ENCODE measurements at places on chromosomes 12 and 14. TPM values are rescaled to one million over a fixed set of nuclear protein-coding genes. Genes with fewer than 3 reads are reported as not detected.

DNA sequence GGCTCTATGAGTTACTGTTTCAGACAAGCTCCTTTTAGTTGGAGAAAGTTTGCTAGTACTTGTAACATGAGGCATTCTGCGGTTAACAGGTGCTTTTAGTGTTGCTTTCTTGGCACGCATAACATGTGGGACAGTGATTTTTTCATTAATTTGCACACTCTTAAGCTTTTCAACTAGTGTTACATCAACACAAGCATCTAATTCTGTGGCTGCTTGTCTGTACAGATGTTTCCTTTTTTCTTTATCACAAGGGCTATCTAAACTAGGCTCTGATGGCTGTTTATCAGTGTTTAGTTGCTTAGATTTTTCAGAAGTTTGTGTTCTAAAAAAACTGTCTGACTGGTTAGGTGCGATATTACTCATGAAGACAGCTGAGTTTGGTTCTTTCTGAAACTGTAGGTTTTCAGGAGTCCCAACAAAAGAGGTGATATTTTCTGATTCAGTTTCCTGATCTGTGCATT lies 120.1 kb downstream of the RALGAPA1 start:
- H3K4me3 ChIP-seq, result no peak overlapping the region
- no peak overlapping the region for H3K27ac ChIP-seq
- peaks cover 3% of the 10 kb centered on the region for H3K36me3 ChIP-seq
- H3K4me1 ChIP-seq, result peaks cover 9% of the 10 kb centered on the region
- no peaks in the 10 kb centered on the region for H3K27me3 ChIP-seq

DNA sequence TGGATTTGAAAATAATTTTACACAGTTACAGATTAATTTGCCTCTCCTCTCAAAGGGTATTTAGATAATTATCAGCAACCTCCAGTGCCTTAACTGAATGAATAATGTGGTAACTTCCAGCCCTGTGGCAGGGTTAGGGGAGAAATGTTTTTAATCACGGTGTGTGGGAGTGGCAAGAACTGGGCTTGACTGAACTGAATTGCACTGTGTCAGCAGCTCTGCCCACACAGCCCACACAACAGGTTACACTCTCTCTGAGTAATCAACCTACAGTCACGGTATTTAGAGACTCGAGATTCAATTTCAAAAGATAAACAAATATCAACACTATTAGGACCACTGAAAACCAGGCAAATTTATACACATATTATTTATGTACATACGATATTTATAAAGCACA lies 198.5 kb downstream of the KCNC2 start:
- no peaks in the 10 kb centered on the region for H3K27me3 ChIP-seq
- H3K4me3 ChIP-seq, result no peak overlapping the region
- no peak for DNase-seq
- H3K36me3 ChIP-seq, result no peaks in the 10 kb centered on the region
- no peak overlapping the region for H3K27ac ChIP-seq
- no peaks in the 10 kb centered on the region for H3K4me1 ChIP-seq

GRCh38 chr12:111251787-111252186 lies 117.1 kb downstream of the PHETA1 start:
- no peak overlapping the region for H3K4me3 ChIP-seq
- no peaks in the 10 kb centered on the region for H3K36me3 ChIP-seq
- H3K4me1 ChIP-seq, result no peaks in the 10 kb centered on the region
- H3K27me3 ChIP-seq, result no peaks in the 10 kb centered on the region
- no peak overlapping the region for H3K27ac ChIP-seq

GRCh38 chr12:67789266-67789665 lies 140.7 kb downstream of the DYRK2 start:
- no peak overlapping the region for H3K4me3 ChIP-seq
- no peak overlapping the region for H3K27ac ChIP-seq
- no peaks in the 10 kb centered on the region for H3K36me3 ChIP-seq
- H3K27me3 ChIP-seq, result no peaks in the 10 kb centered on the region
- peaks cover 17% of the 10 kb centered on the region for H3K4me1 ChIP-seq
- no peak for DNase-seq

DNA sequence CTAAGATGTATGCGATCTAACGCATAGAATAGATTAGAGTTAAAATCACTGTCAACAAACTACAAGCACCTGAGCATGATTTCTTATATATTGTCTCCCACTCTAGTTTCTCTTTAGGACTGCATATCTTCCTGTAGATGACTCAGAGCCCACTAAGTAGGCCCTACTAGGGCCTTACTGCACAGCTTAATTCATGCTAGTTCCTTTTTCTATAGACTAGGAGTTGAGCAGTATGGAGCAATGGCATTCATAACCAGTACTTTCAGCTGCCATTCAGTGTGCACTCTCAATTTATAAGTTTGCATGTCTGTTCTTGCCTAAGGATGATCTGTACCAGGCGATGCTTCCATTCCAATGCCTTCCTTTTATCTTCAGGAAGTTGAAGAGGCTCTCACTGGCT lies 103.5 kb downstream of the METTL25 start:
- H3K27ac ChIP-seq, result no peak overlapping the region
- H3K27me3 ChIP-seq, result no peaks in the 10 kb centered on the region
- no peak for DNase-seq
- H3K36me3 ChIP-seq, result 0 out of 2 replicates have a peak, but pooled peaks cover 3% of the 10 kb centered on the region
- H3K4me3 ChIP-seq, result no peak overlapping the region

DNA sequence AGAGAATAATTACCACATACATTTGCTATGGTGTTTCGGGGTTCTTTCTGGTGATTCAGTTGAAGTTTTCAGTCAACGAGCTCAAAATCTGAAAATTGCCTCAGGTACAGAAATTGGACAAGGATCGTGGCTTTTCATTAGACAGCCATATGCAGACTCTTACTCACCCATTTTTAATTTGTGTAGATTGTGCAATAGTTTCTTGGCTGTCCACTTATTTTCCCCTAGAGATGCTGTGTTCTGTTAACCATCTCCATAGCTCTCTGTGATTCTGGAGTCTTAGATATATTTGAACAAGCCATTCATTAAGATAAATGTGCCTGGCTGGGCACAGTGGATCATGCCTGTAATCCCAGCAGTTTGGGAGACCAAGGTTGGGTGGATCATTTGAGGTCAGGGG lies 497.1 kb upstream of the RPL10L start:
- H3K27ac ChIP-seq, result no peak overlapping the region
- no peak for DNase-seq
- H3K27me3 ChIP-seq, result no peaks in the 10 kb centered on the region
- no peaks in the 10 kb centered on the region for H3K36me3 ChIP-seq
- no peak overlapping the region for H3K4me3 ChIP-seq

DNA sequence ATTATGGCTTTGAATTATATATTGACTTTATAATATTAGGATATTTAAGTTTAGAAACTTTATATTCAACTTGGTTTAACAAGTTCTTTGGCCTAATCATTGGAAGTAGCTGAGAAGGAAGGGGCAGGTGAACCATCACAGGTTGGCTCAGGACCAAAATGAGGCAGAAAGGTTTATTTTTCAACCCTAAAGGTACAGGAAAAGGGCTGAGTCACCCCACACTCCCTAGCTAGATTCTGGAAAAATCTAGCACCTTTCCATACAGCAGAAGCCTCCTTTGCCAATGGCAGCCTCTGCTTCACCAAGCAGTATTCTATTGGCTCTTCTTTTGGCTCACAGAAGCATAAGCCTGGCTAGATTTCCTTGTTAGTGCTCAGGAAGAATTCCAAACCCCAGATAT lies 19.3 kb upstream of the MED6 start:
- no peaks in the 10 kb centered on the region for H3K27me3 ChIP-seq
- H3K4me1 ChIP-seq, result no peaks in the 10 kb centered on the region
- DNase-seq, result no peak
- H3K27ac ChIP-seq, result no peak overlapping the region

GRCh38 chr14:96112032-96112431 lies 72.9 kb downstream of the C14orf132 start:
- DNase-seq, result no peak
- no peak overlapping the region for H3K27ac ChIP-seq
- peaks cover 5% of the 10 kb centered on the region for H3K27me3 ChIP-seq
- no peak overlapping the region for H3K4me3 ChIP-seq

DNA sequence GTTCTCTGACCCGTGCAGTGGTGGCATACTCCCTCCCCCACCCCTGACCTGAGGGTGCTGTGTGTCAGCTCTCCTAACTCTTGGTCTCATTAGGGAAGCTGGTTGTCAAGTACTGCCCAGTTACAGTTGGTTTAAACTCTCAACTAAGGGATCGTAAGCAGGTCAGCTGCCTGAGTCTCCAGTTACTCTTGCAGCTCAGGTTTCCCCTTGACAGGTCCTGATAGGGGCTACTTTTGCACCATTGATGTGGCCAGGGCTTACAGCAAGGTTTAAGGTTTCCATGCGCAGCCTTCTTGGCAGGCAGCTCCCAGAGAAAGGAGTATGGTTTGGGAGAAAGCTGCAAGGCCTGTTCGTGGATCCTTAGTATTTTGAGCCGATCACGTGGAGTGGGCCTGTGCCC lies 74.5 kb downstream of the ETV6 start:
- no peaks in the 10 kb centered on the region for H3K4me1 ChIP-seq
- H3K27me3 ChIP-seq, result no peaks in the 10 kb centered on the region
- no peak overlapping the region for H3K27ac ChIP-seq
- H3K36me3 ChIP-seq, result no peaks in the 10 kb centered on the region

DNA sequence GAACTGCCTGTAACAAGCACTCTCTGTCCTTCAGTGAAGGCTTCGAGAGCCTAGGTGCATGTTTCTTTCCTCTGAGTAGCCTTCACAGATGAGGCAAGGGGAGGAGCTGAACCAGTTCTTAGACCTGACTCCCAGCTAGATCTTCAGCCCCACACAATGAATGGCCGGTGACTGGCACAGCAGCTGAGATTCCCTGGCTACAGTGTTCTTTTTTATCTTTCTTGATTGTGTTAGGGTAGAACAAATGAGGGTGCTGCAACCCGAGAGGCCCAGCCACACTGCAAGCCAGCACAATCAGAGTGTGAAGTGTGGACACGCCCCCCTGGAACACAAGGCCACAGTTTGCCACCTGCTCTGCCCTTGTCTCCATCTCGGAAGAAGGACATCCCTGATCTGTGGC lies 19.1 kb upstream of the COL2A1 start:
- no peak overlapping the region for H3K4me3 ChIP-seq
- no peak for DNase-seq
- H3K36me3 ChIP-seq, result no peaks in the 10 kb centered on the region
- H3K27me3 ChIP-seq, result no peaks in the 10 kb centered on the region

DNA sequence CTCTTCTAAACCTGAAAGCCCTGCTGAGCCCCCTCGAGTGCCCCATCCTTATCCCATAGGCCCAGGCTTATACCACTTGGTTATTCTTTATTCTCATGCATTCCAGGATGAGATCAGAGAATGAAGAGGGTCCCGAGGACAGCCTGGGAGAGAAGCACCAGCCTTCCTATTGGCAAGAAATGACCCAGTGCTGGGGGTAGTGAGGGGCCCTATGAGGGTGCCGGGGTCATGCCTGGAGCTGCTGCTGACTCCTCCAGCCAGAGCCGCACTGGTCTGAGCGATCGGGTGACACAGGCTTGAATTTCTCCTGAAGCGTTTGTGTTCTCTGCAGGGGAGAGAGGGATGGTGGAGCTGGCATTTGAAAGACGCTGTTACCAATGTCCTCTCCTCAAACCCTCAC lies 18.1 kb downstream of the MORN3 start:
- H3K36me3 ChIP-seq, result no peaks in the 10 kb centered on the region
- no peaks in the 10 kb centered on the region for H3K4me1 ChIP-seq
- H3K4me3 ChIP-seq, result no peak overlapping the region
- no peaks in the 10 kb centered on the region for H3K27me3 ChIP-seq
- H3K27ac ChIP-seq, result no peak overlapping the region

DNA sequence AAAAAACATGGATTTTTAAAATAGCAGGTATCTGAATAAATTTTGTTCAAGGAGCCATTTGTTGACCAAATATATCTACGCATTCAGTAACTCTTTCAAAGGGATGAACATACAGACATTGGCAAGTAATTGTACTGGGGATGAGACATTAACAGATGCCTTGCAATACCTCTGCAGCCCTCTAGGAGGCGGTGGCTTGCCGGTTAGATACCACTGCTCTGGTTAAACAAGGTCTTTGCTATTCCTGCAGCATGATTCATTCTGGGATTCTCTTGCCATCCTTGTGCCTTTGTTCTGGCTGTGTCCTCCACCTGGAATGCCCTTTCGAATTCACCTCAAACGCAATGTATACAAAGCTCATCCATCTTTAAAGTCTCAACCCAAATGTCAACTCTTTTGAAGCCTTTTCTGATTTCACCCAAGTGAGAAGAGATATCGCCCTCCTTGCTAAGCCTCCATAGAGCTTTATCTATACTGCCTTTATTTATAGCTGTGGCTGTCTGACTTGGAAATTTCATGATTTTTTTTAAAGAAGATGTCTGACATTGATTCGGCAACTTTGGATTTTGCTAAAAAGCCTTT lies 131.0 kb upstream of the SRRM4 start:
- no peaks in the 10 kb centered on the region for H3K4me1 ChIP-seq
- no peak overlapping the region for H3K4me3 ChIP-seq
- H3K27me3 ChIP-seq, result no peaks in the 10 kb centered on the region
- DNase-seq, result peak; percentile 70

GRCh38 chr12:28459481-28459880 lies 269.2 kb downstream of the CCDC91 start:
- H3K27ac ChIP-seq, result no peak overlapping the region
- H3K4me3 ChIP-seq, result no peak overlapping the region
- no peak for DNase-seq
- no peaks in the 10 kb centered on the region for H3K36me3 ChIP-seq
- H3K27me3 ChIP-seq, result no peaks in the 10 kb centered on the region

The KITLG gene
- not detected for total RNA-seq

The AQP6 gene
- total RNA-seq, result 0.79 TPM

The ENDOU gene
- 1.2 TPM for total RNA-seq

The WNT1 gene
- total RNA-seq, result not detected

The SRGAP1 gene
- total RNA-seq, result 0.14 TPM

All from Karpas-422 (cell line).